Keratinocyte (primary cell): ENCODE measurements at places on chromosomes 1 and 21. TPM values are rescaled to one million over a fixed set of nuclear protein-coding genes. Genes with fewer than 3 reads are reported as not detected.
A peak's percentile ranks its signal among the peaks of the same experiment; 100 is the strongest.

Gene DCST1
- polyA plus RNA-seq, result 0.05 TPM in 1 of 3 replicates, not detected in the others

Gene DYNLT5
- polyA plus RNA-seq, result 0.02 TPM in 1 of 3 replicates, not detected in the others

Gene C1QTNF12
- 0.15 to 0.46 TPM (median 0.18 TPM) in 3 replicates for polyA plus RNA-seq

- no peak for DNase-seq
These were observed 92.6 kb downstream of the ST3GAL3 start for GRCh38 chr1:43799656-43800635.

DNA sequence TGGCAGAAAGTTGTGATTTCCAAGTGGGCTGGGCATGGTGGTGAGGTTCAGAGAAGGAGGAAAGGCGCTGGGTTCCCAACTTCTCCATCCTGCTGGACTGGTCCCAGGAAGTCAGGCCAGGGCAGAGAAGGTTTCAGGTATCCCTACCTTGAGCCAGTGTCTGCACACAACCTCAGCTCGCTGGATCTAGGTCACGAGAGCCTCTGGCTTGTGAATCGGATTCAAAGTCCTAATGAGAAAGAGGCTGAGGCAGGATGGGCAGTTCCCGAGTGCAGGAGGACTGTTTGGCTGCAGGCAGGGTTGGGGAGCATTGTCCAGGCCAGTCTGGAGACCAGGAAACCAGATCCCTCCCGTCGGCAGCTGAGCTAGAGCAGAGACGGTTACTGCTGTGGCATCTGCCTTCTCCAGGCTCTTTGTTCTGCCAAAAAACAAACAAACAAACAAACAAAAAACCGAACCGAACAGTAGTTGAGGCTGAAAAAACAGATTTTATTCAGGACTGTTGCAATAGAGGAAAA is 19.5 kb upstream of the IGSF21 start:
- no peak for DNase-seq

GRCh38 chr1:17870679-17871078 is 115.5 kb downstream of the ACTL8 start:
- DNase-seq, result no peak

- DNase-seq, result no peak
These were observed 84.8 kb upstream of the ZC3H11B start for GRCh38 chr1:219697682-219698081.

DNA sequence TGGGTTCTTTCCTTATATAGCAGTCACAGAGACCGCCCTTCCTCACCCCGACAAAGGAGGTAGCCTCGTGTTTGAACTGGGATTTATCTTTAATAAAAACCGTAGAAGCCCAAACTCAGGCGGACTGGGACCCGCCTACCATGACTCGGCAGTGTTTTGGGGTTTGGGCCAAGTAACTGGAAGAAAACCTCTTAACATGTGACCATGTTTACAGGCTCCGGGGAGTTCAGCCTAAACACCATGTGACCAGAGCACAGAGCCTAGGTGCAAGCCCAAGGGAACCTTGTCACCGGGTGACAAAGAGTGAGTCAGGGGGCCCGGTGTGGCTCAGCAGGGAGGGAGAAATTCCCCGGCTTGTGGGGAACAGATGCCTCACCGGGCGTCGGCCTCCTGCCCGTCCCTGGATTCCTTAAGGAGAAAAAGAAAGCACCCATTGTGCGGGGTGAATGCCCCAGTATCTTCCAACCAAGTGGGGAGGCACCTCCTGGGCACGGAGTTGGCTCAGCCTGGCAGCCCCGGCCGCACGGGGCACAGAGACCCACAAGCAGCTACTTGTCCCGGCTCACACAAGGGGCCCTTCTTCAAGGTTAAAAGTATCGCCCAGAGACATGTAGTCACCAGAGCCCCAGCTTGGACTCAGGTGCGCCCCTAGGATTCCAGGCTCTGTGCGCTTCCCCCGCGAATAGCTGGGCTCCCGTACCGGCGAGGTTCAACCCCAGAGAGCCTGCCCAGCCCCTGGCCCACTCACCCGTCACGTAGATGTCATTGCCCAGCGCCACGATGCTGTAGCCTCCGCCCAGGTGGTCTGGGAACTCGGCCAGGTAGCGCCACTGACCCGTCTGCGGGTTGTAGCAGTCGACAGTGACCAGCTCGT is 1.4 kb downstream of the KLHL21 start:
- peak; percentile 96 for DNase-seq

GRCh38 chr1:74504933-74505512 is 7.4 kb downstream of the LRRC53 start:
- DNase-seq, result no peak
